ENCODE measurements at places on chromosomes 1 and 21.
A peak's percentile ranks its signal among the peaks of the same experiment; 100 is the strongest.

GRCh38 chr1:170240409-170240808, 94.7 kb downstream of the NTMT2 start:
- DNase-seq: no peak

DNA sequence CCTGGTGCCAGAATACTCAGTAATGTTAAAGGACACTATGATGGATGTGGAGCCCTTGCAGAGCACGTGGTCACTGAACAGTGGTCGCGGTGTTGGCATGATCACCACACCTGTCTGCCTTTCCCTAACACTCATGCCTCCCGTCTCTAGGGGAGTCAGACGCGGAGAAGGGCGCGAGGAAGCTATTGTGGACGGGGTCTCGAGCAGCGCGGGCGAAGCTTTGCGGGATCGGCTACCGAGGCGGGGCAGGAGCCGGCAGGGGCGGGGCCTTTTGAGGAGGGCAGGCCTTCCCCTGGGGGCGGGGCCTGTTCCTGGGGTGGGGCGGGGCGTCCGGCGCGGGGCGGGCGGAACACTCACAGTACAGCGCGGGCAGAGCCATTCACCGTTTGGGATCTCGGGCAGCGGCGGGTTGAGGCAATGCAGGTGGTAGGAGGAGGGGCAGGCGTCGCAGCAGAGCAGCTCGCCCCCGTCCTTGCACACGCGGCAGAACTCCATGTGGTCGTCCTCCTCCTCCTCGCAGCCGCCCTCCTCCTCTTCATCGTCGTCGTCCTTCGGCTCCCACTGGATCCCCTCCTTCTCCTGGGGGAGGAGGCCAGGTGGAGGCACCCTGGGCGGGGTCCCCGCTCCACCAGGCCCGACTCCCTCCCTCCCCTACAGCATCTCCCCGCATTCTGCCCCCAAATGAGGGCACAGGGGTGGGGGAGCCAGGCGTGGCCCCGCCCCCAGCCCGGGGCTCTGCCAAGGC, 31.5 kb downstream of the CHD5 start:
- peak; percentile 61 for DNase-seq

DNA sequence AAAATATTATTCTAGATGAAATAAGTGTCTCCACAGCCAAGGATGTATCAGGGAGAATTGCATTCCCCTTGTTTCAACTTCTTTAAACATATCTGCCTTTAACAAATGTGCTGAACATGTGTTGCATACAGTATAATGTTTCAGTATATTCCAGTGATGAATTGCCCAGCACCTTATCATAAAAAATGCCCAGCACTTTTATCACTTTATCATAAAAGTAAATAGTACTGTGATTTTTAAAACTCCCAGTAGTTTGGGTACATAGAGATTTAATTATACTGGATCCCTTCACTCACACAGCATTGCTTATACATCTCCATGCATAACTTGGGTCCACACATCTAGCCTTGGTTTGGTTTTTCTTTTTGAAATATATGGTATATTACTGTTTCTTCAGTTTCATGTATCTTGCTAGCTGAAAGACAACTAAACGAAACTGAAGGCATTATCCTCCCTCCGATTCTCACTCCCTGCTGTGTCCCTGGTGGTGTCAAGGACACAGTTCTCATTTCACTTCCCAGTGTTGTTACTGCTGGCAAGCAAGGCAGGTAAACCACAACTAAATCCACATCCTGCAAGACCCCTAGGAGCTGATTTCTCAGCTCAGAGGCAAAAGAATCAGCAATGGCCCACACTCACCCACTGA, 118.2 kb upstream of the SLC44A3 start:
- no peak for DNase-seq

- no peak for DNase-seq
These were observed 20.2 kb upstream of the ZNF436 start for GRCh38 chr1:23389837-23390321.

DNA sequence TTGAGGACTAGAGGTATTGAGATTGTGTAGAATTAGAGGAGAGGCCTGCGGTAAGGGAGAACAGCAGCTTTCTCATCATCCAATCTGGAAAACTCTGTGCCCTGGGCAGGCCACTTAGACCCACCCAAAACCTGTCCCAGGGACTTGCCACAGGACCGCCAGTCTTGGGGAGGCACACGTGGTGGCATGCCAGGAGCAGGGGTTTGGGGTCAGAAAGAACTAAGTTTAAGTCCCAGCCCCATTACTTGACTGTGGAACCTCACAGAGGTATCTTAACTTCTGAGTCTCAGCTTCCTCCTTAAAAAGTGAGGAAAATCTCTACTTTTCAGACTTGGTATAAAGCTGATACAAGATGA, 356.6 kb downstream of the HHAT start:
- no peak for DNase-seq

GRCh38 chr1:7287013-7287412, 484.1 kb upstream of the VAMP3 start:
- no peak for DNase-seq

DNA sequence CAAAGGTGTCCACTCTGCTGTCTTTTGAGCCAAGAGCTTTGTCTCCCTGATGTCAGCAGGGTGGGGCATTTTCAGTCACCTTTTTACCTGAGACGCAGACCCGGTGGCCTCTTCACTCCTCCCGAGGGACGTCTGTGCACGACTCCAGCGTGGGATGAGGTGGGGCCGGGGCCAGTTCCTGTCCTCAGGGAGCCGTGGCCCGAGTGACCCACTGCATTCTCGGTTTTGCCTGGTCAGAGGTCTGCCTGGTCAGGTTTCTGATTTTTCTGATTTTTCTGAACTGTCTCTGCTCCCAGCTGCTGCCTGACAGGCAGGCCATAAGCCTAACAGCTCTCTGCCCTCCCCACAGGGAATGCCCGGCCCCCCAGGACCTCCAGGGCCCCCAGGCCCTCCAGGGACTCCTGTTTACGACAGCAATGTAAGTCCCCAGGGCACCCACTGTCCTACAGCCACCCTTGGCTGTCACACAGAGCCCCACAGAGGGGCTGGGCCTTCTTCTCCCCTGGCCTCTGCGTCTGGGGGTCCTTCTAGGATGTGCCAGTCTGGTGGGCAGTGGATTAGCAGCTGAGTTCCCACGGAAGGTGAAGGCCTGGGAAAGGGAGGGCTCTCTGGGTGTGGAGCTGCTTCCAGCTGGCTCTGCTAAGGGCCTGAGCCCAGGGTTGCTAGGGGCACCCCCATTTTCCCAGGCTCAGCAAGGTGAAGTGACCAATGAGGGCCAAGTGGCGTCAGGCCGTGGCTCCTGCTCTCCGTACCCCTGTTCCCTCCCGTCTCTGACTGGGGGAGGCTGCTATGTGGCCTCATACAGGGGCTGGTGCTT, 45.9 kb downstream of the SLC19A1 start:
- no peak for DNase-seq

- no peak for DNase-seq
These were observed 25.0 kb downstream of the AGPAT3 start for GRCh38 chr21:43890042-43890441.

GRCh38 chr1:24169286-24169685, 17.8 kb downstream of the IFNLR1 start:
- no peak for DNase-seq

- DNase-seq: no peak
These were observed 216.9 kb downstream of the APP start for GRCh38 chr21:25953659-25954058.

GRCh38 chr1:84103197-84103992, 40.7 kb upstream of the PRKACB start:
- DNase-seq: no peak

- DNase-seq: no peak
These were observed 423.3 kb upstream of the ADGRL2 start for GRCh38 chr1:81377406-81377805.

DNA sequence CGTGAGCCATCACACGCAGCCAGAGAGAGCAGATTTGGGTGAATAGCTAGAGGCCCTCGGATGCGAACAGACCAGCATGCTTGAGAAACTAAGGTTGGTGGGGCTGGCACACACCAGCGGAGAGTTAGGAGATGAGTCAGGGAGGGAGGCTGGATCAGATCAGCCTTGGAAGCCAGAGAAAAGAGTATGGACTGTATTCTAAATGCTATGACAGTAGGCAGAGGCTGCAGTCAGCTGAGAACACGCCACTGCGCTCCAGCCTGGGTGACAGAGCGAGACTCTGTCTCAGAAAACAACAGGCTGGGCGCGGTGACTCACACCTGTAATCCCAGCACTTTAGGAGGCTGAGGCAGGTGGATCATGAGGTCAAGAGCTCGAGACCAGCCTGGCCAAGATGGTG, 4.0 kb upstream of the PLEKHM2 start:
- DNase-seq: no peak

GRCh38 chr1:54287176-54287650, 87.2 kb downstream of the MRPL37 start:
- peak; percentile 52 for DNase-seq

DNA sequence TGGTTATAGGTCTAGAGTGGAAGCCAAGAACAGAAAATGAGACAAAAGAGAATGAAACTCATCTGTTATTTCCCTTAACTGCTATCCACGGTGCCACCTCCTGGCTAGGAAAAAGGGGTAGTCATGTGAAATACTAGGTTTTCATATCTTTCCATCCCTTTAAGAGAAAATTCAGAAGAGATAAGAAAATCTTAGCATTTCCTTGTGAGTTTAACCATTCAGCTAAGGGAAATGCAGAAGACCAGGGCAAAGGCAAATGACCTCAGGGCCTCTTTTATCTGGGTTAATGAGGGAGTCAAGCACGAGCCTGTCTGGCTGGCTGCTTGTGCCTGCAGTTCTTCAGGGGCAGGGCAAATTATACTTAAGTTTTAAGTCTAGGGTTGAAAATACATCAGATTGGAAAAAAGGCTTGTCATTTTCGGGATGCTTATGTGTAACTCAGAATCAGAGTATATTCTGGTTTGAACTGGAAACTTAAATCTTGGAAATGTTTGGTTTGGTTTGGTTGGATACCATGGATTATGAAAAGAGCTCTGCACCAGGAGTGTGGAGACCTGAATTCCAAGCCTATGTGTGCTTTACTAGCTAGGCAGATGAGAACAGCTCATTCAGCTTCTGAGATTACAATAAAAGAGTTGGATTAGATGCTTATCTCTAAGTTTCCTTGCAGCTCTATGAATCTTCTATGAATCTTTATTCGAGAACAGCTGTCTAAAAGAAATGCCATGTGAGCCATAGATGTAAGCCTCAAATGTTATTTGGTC, 19.9 kb downstream of the NIBAN1 start:
- DNase-seq: no peak

- DNase-seq: no peak
These were observed 146.7 kb downstream of the HMCN1 start for GRCh38 chr1:185880779-185881333.

GRCh38 chr1:57719274-57719673, 295.4 kb upstream of the DAB1 start:
- DNase-seq: no peak

GRCh38 chr1:222028116-222028515, 286.2 kb upstream of the DUSP10 start:
- no peak for DNase-seq

- no peak for DNase-seq
These were observed 5.1 kb downstream of the TMEM201 start for GRCh38 chr1:9593492-9594465.

GRCh38 chr1:75470448-75470847, 140.5 kb downstream of the SLC44A5 start:
- DNase-seq: no peak

GRCh38 chr1:145918992-145919939, 749 bp upstream of the PEX11B start:
- no peak for DNase-seq

DNA sequence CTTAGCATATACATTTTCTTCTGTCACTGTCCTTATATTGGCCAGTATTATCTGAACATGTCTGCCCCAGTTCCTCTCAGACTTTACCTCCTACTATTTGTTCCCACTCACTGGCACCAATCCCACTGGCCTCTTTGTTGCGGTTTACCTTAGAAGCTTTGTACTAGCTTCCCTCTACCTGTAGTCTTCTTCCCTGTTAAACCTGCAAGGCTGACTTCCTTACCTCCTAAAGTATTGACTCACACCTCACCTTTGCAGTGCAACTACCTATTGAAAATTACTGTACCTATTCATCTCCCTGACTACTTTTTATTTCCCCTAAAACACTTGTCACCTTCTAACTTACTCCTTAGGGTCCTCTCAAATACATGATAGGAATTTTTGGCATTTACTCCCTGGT, 111.1 kb downstream of the CLEC20A start:
- no peak for DNase-seq

GRCh38 chr1:221667504-221667903, 74.4 kb downstream of the DUSP10 start:
- DNase-seq: no peak

- no peak for DNase-seq
These were observed 1.0 kb downstream of the RAB7B start for GRCh38 chr1:206002160-206002559.

GRCh38 chr1:221788466-221788865, 46.6 kb upstream of the DUSP10 start:
- no peak for DNase-seq

DNA sequence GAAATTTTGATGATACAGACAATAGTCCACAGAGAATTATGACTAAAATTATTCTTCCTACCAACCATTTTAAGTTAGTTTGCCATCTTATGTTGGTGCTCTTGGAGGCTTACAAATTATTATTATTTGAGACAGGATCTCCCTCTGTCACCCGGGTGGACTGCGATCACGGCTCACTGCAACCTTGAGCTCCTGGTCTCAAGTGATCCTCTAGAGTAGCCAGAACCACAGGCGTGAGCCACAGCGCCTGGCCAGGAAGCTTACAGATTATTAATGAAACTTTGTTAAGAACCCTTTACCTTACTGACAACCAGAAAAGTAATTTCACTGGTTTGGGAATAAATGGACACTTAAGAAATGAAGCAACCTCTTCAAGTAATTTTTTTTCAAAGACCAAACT, 8.0 kb upstream of the DNAJB4 start:
- DNase-seq: no peak

GRCh38 chr1:224427346-224427745, 7.3 kb downstream of the WDR26 start:
- DNase-seq: no peak

DNA sequence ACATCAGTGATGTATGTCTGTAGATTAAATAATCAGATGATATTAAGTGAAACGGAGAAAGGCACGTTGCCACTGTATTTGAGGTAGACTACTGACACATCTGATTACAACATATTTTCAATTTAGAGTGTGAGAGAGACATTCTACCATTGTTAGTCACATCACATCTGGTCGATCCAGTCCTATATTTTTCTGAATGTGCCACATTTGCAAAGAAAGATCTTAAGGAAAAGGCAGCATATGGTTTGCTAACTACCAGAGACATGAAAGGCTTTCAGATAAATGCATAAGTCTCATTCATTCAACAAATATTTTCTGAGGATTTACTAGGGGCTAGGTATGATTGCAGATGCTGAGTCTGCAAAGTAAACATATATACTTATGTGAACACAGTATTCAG, 114.3 kb upstream of the RUNX1 start:
- no peak for DNase-seq

GRCh38 chr1:167362638-167363037, 142.0 kb downstream of the POU2F1 start:
- DNase-seq: no peak

GRCh38 chr1:206883160-206883559, 14.1 kb upstream of the IL24 start:
- DNase-seq: no peak

GRCh38 chr1:41368366-41368765, 7.1 kb downstream of the FOXO6 start:
- no peak for DNase-seq

- DNase-seq: no peak
These were observed 633.7 kb downstream of the USP25 start for GRCh38 chr21:16363518-16363917.

- DNase-seq: no peak
These were observed 41.2 kb downstream of the GADD45A start for GRCh38 chr1:67726224-67726623.

Data from stimulated activated CD4-positive, alpha-beta T cell treated with anti-CD3 and anti-CD28 coated beads, Interleukin-15, amount 100 ng/mL, for 1 hour (primary cell).